ENCODE measurements at places on chromosomes 3 and 15. TPM values are rescaled to one million over a fixed set of nuclear protein-coding genes. Genes with fewer than 3 reads are reported as not detected.
A peak's percentile ranks its signal among the peaks of the same experiment; 100 is the strongest.

SLC24A5 gene
- not detected for total RNA-seq

- no peak for DNase-seq
- no peak overlapping the region for H3K4me3 ChIP-seq
- no peaks in the 10 kb centered on the region for H3K36me3 ChIP-seq
- no peak overlapping the region for H3K27ac ChIP-seq
Measured at GRCh38 chr3:154758109-154758868, 321.8 kb upstream of the MME start.

DNA sequence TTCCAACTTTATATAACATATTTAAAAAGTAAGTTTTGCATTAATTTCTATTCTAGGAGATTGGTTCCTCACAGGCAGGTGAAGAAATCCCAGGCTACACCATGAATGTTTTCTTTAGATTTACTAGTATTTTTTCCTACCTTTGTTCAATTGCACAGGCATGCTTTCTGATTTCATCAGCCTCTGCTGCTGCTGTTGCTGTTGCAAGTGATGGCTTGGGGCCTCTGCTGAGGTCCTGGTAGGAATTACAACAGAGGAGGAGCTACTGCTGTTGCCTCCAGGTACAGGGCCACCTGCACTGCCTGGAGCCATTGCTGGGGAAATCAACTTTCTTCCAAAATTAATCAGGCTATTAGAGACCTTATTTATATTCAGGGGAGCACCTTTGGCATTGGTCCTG lies 353.3 kb downstream of the PLCL2 start:
- H3K27me3 ChIP-seq: no peaks in the 10 kb centered on the region
- DNase-seq: no peak
- H3K27ac ChIP-seq: no peak overlapping the region
- H3K4me3 ChIP-seq: no peak overlapping the region
- no peaks in the 10 kb centered on the region for H3K36me3 ChIP-seq

- H3K4me1 ChIP-seq: peaks cover 12% of the 10 kb centered on the region
- peak; percentile 18 for DNase-seq
- no peaks in the 10 kb centered on the region for H3K27me3 ChIP-seq
- no peaks in the 10 kb centered on the region for H3K36me3 ChIP-seq
- H3K27ac ChIP-seq: no peak overlapping the region
Measured at GRCh38 chr3:16337856-16338540, 73.0 kb downstream of the OXNAD1 start.

GRCh38 chr3:192223815-192224214 lies 503.5 kb downstream of the FGF12 start:
- H3K4me3 ChIP-seq: no peak overlapping the region
- DNase-seq: peak; percentile 38
- H3K36me3 ChIP-seq: no peaks in the 10 kb centered on the region
- H3K27me3 ChIP-seq: no peaks in the 10 kb centered on the region
- H3K4me1 ChIP-seq: no peaks in the 10 kb centered on the region

DNA sequence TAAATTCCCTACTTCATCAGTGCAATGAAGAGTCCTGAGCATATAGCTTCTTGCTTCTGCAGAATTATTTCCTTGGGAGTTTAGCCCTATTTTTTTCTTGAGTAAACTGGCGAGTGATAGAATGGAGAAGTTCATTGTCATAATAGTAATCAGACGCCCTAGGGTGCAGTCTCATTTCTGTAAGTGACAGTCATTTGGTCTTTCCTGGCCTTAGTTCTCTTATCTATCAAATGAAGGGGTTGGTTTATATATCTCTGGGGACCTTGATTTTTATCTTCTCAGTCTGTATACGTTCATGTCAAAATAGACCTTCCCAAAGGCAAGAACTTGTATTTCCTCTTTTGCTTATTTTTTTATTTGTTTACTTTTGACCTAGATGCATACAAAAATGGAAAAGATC lies 9.9 kb upstream of the ALPK3 start:
- H3K36me3 ChIP-seq: peaks cover 21% of the 10 kb centered on the region
- DNase-seq: no peak
- H3K27ac ChIP-seq: no peak overlapping the region

- DNase-seq: no peak
- no peak overlapping the region for H3K4me3 ChIP-seq
- no peaks in the 10 kb centered on the region for H3K4me1 ChIP-seq
- H3K36me3 ChIP-seq: no peaks in the 10 kb centered on the region
- H3K27ac ChIP-seq: no peak overlapping the region
Measured at GRCh38 chr3:138474163-138474562, 39.7 kb downstream of the ESYT3 start.

- peak; percentile 94 for DNase-seq
- no peaks in the 10 kb centered on the region for H3K27me3 ChIP-seq
- no peaks in the 10 kb centered on the region for H3K36me3 ChIP-seq
- H3K4me1 ChIP-seq: no peaks in the 10 kb centered on the region
- no peak overlapping the region for H3K27ac ChIP-seq
Measured at GRCh38 chr3:14261229-14261628, 82.6 kb downstream of the LSM3 start.

- peaks cover 87% of the 10 kb centered on the region for H3K27me3 ChIP-seq
- no peaks in the 10 kb centered on the region for H3K4me1 ChIP-seq
- no peak overlapping the region for H3K27ac ChIP-seq
- no peak overlapping the region for H3K4me3 ChIP-seq
- DNase-seq: no peak
Measured at GRCh38 chr3:147372525-147373027, 33.8 kb downstream of the ZIC4 start.

- no peak for DNase-seq
- H3K27me3 ChIP-seq: no peaks in the 10 kb centered on the region
- H3K4me3 ChIP-seq: no peak overlapping the region
- no peak overlapping the region for H3K27ac ChIP-seq
Measured at GRCh38 chr3:109355625-109356441, 18.5 kb upstream of the DPPA4 start.

Measured in adrenal gland (tissue), 19 donors.